ENCODE measurements at places on chromosomes 3 and 15.

GRCh38 chr3:14019459-14019858, 105.2 kb downstream of the CHCHD4 start:
- no peak for DNase-seq

DNA sequence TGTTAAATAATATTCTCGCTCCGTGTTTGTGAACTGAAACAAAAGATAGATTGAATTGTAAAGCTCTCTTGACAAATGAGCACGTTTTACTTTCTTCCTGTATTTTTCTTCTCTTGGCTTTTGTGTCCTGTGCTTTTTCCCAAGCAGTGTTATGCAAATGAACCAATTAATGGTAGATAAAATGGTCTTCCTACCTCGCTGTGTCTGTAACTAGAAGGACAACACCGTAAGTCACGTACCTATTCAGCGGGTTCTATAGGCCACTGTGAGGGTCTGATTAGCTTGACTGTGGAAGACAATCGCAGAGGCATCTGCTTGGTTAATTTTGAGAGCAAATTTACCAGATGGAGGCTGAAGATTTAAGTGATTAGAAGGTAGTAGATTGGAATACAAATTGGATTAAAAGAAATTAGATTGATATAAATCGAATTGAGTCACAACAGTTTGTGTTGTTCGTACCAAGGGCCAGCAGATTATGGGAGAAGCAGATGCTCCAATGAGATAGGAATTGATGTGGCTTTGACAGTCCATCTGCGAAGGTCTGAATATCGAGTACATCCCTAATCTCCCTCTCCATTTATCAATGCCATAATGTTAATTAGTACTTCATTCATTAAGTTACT, 40.2 kb downstream of the ROBO2 start:
- no peak for DNase-seq

DNA sequence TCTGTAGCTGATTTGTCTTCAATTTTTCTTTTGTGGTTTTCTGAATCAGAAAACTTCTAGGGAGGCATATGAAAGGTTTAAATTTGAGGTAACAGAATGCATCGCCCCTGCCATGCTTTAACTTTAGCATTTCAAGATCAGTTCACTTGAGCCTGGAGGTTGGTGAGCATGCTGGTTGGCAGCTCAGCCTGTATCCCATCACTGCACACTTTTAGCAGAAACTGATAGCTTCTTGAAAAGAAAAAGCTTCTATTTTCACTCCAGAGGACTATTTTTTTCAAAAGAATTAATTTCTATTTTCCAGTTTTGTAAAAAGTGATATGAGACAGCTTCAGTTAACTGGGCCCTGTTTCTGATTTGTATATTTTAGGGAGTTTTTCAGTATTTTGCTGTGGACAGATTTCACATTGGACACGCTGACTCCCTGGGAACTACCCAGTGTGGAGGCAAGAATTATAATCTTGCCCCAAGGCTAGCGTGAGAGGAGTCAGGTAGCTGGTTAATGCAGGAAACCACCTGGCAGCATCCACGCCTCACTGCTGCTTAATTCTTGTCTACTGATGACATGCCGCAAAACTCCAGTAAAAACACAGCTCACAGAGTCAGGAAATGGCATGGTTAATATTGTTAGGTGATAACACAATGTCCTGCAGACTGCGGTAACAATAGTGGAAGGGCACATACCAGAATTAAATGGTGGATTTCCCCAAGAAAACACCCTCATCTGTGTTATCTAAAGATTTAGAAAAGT, 71.4 kb downstream of the DUT start:
- DNase-seq: no peak

DNA sequence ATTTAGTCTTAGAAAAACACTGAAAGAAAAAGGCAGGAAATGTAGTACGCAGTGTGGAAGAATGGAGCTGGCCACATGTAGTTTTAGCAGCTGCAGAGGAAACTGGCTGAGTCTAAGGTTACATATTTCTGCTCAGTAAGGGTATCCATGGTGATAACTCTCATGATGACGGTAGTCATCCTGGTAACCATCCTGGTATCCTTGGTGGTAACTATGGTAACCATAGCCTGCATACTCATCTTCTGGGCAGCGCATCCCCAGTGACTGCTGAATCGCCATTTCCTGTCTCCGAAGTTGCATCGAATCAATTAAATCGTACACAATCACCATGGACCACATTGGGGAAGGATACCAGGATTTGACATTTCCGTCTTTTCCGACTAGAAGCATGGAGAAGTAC, 35.7 kb downstream of the CCDC80 start:
- peak; percentile 41 for DNase-seq

DNA sequence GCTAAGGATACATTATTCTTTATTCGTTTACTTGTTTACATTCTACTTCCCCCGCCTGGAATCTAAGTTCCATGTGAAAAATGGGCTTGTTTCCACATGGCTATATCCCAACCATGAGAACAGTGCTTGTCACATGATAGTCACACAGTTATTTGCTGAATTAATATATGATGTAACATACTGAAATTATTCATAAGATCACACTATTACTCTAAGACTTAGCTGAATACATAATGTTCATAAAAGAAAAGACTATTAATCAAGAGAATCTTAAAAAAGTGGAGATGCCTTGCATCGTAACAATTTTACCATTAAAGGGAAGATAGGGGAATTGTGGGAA, 6.5 kb downstream of the PBRM1 start:
- no peak for DNase-seq

DNA sequence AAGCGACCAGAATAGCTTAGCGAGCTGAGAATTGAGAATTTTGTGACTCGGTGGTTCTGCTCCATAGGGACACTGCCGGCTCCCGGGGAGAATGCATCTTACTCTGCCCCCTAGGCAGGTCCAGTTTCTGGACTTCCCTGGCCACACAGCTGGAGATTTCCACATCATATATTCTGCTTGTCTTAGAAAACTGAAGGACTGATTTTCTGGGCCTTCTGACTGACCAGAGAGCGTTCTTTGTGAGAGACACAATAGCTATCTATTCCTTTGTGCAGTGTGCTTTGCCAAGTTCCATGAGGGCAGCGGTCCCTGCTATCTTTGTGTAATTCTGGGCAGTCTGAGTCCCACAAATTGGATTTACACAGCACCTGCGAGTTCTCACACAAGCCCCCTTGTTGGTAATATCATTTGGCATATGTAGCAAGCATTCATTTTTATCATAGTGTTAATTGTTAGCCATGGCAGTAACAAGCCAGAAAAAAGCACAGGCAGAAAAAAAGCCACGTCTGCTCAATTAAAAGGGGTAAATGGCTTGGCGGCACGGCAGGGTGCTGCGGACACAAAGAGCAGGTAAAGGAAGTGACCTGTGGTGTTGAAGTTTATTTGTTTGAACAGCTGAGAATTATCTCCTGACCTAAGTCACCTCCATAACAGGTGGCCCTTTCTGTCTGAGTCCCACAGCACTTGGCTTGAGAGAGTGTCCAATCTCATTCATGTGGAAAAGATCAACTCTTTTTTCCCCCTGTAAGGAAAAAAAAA, 688.7 kb downstream of the TUSC7 start:
- DNase-seq: no peak

DNA sequence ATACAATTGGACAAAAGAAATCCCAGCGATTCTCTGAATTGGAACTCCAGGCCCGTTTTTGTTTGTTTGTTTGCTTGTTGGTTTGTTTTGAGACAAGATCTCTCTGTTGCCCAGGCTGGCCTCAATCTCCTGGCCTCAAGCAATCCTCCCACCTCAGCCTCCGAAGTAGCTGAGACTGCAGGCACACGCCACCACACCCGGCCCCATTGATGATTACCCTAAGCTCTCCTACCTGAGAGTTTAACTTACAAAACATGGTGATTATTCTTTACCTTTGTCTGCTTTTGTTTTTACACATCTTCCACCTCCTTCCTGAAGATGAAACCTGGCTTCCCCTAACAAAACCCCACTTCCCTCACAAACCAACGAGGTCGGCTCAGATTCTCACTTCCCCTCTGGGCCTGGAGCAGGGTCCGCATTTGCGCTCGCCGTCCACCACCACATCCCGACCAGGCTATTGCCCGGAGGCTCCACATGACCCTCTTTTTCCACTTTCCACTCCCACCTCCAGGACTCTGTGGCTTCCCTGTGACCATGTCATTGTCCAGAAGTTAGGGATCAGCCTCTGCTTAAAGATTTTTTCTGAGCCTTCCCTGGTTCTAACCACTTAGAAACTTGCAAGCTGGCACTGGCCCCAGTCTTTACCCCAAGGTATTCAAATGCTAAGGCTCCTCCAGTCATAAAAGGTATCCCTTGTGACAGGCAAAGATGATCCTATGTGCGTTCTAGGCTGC, 14.8 kb downstream of the KLHL6 start:
- no peak for DNase-seq

DNA sequence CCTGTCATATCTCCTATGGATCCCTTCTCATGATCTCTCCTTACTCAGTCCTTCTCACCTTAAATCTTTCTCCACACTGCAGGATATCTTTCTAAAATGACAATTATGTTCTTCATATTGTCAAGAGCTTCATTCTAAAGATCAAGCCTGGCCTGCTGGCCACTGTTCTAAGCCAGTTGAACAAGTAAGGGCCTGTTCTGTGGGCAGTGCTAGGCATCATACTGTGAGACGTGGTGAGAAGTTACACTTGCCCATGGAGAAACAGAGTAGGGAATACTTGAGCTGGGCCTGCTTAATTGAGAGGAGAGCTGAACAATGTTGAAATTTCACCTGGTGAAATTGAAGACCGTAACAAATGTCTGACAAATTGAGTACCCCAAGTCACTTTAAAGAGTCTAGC, 184.1 kb upstream of the RASGRP1 start:
- no peak for DNase-seq

GRCh38 chr3:11522953-11523571, 120.7 kb downstream of the VGLL4 start:
- DNase-seq: no peak

DNA sequence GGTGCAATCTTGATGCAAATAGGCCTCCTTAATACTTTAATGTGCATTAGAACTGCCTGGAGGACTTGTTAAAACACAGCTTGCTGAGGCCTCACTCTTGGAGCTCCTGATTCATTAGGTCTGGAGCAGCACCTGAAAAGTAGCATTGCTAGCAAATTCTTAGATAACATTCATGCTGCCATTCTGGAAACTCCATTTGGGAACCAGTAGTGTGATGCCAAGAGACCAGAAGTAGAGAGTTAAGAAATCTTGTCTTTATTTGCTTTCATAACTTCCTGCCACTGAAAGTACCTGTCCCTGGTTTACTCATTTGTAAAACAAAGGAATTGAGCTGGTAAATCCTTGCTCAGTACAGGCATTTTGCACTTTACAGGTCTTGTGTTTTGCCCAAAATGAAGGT, 72.0 kb downstream of the RAP2B start:
- DNase-seq: no peak

- no peak for DNase-seq
These were observed 246.8 kb upstream of the ALCAM start for GRCh38 chr3:105119801-105120340.

DNA sequence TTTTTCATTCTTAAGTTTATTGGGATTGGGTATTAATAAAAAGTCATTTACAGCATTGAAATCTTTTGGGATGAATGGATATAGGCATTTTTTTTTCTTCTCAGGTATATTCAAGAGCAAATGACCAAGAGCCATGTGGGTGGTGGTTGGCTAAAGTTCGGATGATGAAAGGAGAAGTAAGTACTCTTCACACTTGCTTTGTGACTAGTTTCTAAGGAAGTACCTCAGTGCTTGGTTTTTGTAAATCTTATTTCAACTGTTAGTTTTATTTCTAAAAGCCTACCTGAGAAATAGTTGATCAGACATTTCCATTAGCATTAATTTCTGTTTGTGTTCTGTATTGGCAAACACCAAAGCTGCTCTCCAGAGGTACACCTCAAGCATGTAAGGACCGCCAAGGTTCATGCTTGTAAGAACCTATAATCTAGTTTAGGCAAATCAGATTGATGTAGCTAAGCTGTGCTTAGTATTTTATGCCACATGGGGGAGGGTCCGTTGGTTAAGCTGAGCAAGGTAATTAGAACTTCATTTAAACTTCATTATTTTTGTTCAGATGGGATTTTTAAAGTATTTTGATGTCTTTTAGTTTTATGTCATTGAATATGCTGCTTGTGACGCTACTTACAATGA, 35.4 kb downstream of the FXR1 start:
- DNase-seq: no peak

- no peak for DNase-seq
These were observed 8.1 kb downstream of the DCLK3 start for GRCh38 chr3:36756269-36756668.

Data from activated CD4-positive, alpha-beta T cell treated with anti-CD3 and anti-CD28 coated beads, Interleukin-10, Interleukin-2, amounts not matched to agents 100 ng/mL and 50 ng/mL, durations not matched to agents 16 hours and 8 hours (primary cell).